ENCODE measurements at places on chromosomes 7 and 10.
A peak's percentile ranks its signal among the peaks of the same experiment; 100 is the strongest.

- no peak for DNase-seq
Observed at GRCh38 chr7:135224027-135224426, 9.6 kb upstream of the STRA8 start.

DNA sequence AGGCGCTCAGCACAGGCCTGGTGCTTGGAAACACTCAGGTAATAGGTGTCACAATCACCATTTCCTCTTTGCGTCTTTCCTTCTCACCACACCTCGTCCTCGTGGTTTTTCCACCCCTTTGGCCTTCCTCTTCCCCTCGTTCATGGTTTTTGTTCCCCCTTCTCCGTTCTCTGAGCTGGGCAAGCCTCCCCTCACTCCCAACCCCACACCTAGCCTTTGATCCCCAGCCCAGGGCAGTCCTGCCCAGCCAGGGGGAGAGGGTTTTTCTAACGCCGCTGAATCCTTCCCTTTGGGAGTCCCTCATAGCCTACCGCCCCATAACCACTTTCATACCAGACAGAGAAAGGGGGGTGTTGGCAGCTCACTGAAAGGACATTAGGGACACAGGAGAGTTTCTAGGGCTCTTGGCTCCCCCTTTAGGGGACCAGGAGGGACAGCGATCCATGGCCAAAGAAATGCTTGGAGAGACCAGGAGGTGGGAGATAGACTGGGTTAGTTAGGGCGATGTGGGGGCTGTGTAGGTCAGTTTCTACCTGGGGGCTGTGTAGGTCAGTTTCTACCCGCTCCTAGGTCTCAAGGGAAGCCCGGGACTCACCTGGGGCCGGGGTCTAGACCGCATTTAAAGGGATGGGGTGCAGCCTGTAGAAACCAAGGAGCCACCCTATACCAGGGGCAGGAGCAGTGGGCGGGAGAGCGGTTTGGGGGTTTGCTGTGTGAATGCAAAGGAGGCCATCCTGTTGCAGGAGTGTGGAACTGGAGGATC lies 1.4 kb downstream of the EPHB4 start:
- DNase-seq: no peak

- no peak for DNase-seq
Observed at GRCh38 chr10:44281089-44281613, 103.7 kb downstream of the CXCL12 start.

DNA sequence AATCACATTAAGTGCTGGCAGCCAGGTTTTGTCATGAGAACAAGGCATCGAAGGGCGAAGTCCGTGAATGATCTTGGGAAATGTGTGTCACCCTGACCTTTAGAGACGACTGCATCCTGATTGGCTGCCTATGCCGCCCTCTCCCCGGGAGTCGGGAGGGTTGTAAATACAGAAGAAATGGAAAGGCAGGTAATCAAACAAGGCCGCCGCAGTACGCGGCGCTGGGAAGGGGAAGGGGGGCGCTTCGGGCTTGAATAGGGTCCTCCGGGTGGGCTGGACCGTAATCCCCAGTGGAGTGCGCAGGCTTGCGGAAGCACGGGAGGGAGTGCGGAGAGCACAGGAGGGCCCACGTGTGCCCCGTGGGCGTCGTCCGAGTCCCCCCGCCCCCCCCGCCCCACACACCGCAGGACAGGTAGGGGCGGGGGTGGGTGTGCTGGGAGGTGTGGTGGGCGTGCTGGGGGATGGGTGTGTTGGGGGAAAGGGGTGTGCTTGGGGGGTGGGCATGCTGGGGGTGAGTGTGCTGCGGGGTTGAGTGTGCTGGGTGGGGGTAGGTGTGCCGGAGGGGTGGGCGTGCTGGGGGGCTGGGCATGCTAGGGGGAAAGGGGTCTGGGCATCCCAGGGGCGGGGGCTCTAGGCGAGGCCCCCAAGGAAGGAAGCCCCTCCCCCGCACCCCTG lies 169.4 kb downstream of the ARHGAP12 start:
- peak; percentile 77 for DNase-seq

GRCh38 chr7:31873816-31874597 lies 187.0 kb downstream of the PPP1R17 start:
- no peak for DNase-seq

GRCh38 chr10:7401782-7402181 lies 9.1 kb downstream of the SFMBT2 start:
- DNase-seq: no peak

- DNase-seq: no peak
Observed at GRCh38 chr10:65149878-65150277, 1628.7 kb downstream of the REEP3 start.

DNA sequence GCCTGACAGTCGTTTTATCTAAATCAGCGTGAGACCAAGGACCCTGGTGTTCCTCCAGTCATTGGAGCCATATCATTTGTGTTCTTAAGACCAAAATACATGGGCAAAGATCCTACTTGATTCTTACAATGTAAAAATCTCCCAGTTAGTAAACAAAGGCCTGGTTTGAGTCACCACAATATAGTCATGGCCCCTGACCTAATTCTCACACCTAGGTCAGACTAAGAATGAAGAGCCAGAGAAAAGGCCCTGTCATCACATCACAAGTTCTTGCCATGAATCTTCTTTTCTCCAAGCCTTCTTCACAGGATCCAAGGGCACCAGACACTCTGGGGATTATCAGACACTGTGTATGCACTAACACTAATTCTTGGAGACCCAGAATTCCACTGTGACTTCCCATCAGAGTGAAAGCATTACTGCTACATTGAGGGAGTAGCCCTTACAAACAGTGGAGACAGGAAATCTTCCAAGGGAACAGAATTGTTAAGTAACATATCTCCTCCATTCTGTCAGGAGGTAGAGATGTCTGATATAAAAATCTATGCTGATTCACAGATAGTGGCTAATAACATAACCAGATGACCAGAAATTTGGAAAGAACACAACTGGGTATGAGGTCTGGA lies 7.6 kb upstream of the ERVW-1 start:
- DNase-seq: no peak

DNA sequence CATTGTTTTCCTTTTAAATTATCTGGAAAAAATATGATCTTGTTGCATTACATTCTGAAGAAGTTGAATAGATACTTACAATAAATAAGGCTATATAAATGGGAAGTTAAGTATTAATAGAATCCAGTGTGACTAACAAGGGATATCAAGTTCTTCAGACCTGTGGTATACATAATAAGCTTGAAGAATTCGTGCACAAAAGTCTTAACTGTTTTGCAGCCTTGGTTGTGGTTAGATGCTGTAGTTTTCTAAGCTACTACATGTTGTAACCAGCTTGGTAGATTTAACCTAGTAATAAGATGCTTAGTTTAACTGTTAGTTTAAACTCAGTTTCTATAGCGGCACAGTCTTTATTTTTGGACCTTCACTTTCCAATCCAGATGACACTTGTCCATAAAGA lies 106.2 kb upstream of the GLCCI1 start:
- DNase-seq: no peak

DNA sequence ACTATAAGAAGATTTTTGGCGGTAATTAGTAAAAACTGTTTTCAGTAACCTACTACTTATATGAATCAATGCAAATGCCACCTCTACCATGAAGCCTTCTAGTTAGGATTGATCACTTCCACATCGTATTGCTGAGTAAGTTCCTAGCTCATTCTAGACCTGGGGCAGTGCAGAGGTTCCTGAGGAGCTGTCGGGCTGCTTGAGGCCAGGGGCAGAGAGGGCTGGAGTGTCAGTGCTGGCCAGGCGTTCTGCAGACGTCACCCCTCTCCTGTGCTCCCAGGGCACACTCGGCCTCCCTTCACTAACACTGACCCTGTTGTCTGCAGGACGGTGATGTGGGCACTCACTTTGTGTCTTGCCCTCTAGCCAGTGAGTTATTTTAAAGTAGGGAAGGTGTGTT lies 275.7 kb downstream of the CELF2 start:
- DNase-seq: no peak

DNA sequence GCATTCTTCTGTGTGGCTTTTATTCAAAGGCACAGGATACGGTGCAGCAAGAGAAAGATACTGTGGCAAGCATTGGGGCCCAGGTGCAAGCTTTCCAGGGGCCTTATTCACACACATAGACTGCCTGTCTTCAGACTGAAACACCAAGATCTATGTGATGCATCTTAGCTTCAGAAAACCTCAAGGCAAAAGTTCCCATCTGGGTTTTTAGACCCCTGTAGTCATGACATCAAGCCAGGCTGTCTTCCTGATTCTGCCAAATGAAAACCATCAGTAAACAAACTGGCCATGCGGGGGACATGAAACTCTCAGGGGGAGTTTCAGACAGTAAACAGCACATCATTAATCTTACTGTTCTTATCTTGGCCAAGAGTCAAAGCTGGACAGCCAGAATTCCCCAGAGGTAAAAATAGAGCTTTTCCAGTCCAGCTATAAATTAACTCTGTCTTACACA lies 9.8 kb downstream of the AGBL3 start:
- no peak for DNase-seq

GRCh38 chr10:78648256-78648860 lies 420.4 kb upstream of the ZMIZ1 start:
- DNase-seq: no peak

DNA sequence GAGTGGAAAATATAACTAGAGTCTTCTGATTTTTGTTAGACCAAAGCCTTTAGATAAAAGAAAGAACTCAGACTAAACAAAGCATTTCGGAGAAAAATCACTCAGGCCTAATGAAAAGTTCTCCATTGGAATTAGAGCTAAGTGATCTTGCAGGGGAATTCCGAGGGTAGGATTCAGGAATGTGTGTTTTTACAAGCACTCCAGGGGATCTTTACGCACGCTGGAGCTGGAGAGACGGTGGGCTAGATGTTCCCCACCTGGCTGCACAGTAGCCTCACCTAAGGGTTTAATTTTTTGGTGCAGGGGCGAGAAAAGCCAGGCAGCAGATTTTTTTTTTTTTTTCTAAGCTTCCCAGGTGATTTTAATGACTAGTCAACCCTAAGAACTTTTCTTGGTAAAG lies 7.9 kb upstream of the PAPSS2 start:
- no peak for DNase-seq

- no peak for DNase-seq
Observed at GRCh38 chr10:79381804-79382221, 34.5 kb downstream of the PPIF start.

- no peak for DNase-seq
Observed at GRCh38 chr7:117581424-117581823, 101.6 kb downstream of the CFTR start.

DNA sequence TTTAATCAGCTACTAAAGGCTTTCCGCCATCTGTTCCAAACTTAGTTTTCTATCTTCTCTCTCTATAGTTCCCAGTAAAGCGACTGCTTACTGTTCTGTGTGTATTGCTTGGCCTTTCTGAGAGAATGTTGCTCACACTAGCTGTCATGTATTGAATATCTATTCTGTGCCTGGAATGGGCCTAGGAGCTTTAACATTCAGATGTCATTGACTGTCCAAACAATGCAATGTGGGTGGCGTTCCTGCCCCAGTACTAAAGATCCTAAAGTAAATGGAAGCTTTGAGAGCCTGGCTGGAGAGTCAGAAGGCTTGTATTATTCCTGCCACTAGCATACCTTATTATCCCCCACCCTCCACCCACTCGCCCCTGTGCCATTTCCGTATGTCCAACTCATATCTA lies 163.5 kb downstream of the SDHAF3 start:
- no peak for DNase-seq

DNA sequence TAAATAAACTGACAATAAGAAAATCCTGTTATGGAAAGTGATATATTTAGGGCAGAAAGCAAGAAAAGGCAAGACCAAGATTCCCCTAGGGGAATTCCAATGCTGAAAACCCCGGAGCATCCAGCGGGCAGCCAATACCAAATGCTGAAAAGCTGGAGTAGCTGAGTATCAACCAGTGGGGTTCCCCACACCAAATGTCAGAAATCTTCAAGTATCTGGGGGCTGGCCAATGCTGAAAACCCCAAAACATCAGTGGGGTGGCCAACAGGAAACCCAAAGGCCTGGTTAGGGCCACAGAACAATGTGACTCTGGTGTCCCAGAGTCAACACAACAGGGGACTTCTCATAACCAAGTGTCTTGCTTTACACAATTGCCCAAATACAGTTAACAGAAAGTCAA lies 271.8 kb upstream of the CACNA2D1 start:
- DNase-seq: no peak

GRCh38 chr10:43998021-43998809 lies 349.5 kb upstream of the ZNF32 start:
- no peak for DNase-seq

GRCh38 chr7:129607471-129608120 lies 3.9 kb upstream of the NRF1 start:
- DNase-seq: peak; percentile 26

DNA sequence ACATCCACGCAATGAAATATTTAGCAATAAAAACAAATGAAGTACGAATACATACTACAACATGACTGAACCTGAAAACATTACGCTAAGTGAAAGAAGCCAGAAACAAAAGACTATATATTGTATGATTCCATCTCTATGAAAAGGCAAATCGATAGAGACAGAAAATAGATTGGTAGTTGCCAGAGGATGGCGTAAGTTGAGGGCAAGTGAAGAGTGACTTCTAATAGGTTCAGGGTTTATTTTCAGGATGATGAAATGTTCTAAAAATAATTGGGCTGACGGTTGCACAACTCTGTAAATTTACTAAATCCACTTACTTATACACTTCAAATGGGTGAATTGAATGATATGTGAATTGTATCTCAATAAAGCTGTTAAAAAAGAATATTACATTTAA lies 39.5 kb upstream of the TECTB start:
- DNase-seq: no peak

DNA sequence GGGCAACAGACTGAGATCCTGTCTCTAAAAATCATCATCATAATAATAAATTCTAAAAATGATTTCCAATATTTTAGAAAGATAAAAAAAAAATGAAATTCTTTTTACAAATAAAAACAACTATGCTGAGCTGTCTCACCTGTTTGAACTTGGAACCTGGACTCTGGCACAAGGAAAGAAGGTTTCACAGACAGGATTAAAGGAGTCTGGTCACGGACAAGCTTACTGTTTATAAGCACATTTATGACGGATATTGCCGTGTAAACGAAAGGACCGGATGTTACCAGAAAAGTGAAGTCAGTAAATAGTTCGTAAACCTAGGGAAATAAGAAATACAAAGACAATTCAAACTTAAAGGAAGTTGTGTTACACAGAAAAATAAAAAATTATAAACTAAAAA lies 70.2 kb downstream of the KIAA1549 start:
- no peak for DNase-seq

- DNase-seq: no peak
Observed at GRCh38 chr7:114989531-114989930, 67.6 kb downstream of the MDFIC start.

DNA sequence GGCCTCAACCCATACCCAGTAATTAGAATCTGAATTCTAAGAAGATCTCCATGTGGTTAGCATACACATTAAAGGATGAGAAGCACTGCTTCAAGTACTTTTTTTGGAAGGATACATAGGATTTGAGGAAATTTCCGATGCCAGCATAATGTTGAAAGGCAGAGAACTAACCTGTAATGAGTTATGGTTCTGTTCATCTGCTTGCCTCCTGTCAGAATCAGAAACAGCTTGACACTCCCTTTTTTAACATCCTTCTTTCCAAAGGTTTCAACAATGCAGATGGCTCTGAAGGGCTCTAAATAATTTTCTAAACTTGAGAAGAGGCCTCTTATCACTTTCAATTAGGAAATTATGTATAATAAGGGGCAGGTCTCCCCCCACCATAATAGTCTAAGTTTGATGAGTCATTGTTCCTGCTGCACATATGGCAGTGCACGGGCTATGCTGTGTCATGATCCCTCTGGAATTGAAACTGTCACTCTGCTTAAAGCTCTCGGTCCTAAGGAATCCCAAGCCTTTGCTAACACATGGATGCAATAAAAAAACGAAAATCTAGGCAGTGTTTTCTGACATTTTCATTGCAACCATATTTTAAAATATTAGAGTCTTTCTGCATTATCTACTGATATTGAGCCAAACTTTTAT lies 291.2 kb upstream of the FZD1 start:
- DNase-seq: no peak
